Lung (tissue), 17 donors: ENCODE measurements at places on chromosomes 16 and 17. TPM values are rescaled to one million over a fixed set of nuclear protein-coding genes. Genes with fewer than 3 reads are reported as not detected.

Gene EPX
- polyA plus RNA-seq = not detected

Gene HNF1B
- polyA plus RNA-seq = 12.4 TPM

Gene MAPT
- 0.27 TPM for polyA plus RNA-seq

Gene UMOD
- polyA plus RNA-seq = not detected

Gene DNAI2
- 5.1 TPM for polyA plus RNA-seq

Gene LITAF
- 66.4 TPM for polyA plus RNA-seq

Gene PLXDC1
- 1.7 TPM for polyA plus RNA-seq

Gene PLCD3
- polyA plus RNA-seq = 24.2 TPM

Gene GPRC5B
- polyA plus RNA-seq = 6.8 TPM

Gene KRT32
- polyA plus RNA-seq = not detected

Gene CHST5
- polyA plus RNA-seq = 0.09 TPM

Gene TM4SF5
- not detected for polyA plus RNA-seq

Gene KRT31
- polyA plus RNA-seq = not detected

Gene NPTX1
- polyA plus RNA-seq = 0.57 TPM

Gene CCP110
- 8.7 TPM for polyA plus RNA-seq

Gene SMIM36
- not detected for polyA plus RNA-seq

Gene TBX21
- 0.82 TPM for polyA plus RNA-seq

Gene CES5A
- polyA plus RNA-seq = not detected

Gene NHERF2
- polyA plus RNA-seq = 297 TPM

Gene TPSD1
- polyA plus RNA-seq = 0.54 TPM

Gene TEX19
- not detected for polyA plus RNA-seq

Gene TNP2
- polyA plus RNA-seq = not detected

Gene TRPV2
- 46.3 TPM for polyA plus RNA-seq

Gene KRTAP3-2
- 0.94 TPM for polyA plus RNA-seq

Gene CD300E
- polyA plus RNA-seq = 81.6 TPM

Gene PARD6A
- polyA plus RNA-seq = 5.0 TPM

Gene CCL1
- polyA plus RNA-seq = 0.44 TPM

Gene GGT6
- polyA plus RNA-seq = 2.8 TPM

Gene FSCN2
- 1.8 TPM for polyA plus RNA-seq

Gene NAGS
- polyA plus RNA-seq = 6.4 TPM

Gene RND2
- 0.25 TPM for polyA plus RNA-seq

Gene TCAP
- polyA plus RNA-seq = 1.2 TPM

Gene KCNH4
- 0.04 TPM for polyA plus RNA-seq

Gene PRKCB
- polyA plus RNA-seq = 19.2 TPM

Gene CDYL2
- 3.9 TPM for polyA plus RNA-seq

Gene RNU2-1
- not detected for polyA plus RNA-seq

Gene SLC35B1
- polyA plus RNA-seq = 79.6 TPM
